Ovary (tissue), 10 donors: ENCODE measurements at places on chromosomes 5 and 9. TPM values are rescaled to one million over a fixed set of nuclear protein-coding genes. Genes with fewer than 3 reads are reported as not detected.

GRCh38 chr5:58056546-58056945 is 403.3 kb downstream of the PLK2 start:
- DNase-seq = no peak

- no peak for DNase-seq
Observed at GRCh38 chr5:53359916-53360517, 120.4 kb upstream of the FST start.

DNA sequence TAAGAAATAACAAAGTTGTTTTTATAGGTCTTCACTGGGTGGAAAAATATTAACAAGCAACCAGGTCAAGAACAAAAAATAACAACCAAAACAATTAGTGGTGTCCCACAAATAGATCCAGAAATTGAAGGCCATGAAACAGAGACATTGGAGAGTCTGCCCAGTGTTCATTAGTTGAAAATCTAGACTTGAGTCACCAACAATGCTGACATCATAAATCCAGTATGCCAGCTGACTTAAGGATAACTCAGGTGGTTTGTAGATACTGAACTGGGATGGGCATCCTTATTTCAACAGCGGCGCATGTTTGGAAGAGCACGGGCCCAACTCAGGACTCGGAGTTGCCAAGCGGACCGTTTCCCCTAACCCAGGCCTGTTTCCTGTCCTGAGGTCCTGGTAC is 80.7 kb upstream of the TNFAIP8 start:
- DNase-seq = no peak

GRCh38 chr9:136050266-136050700 is 44.8 kb downstream of the NACC2 start:
- DNase-seq = no peak

DNA sequence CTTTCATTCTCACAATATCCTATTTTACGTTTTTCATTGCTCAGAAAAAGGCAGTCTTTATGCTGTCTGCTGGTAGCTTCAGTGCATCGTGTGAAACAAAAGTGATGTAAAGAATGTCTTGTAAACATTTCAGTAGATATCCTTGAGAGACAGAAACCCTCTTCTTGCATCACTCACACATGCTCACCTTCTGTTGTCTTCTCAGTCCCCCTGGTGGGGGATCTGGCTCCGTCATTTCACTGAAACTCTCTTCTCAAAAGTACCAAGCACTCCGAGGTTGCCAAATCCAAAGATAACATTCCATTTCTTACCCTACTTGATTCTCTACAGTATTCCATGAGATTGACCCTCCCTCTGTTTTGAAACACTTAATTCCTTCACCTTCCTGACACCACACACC is 46.1 kb upstream of the PCA3 start:
- no peak for DNase-seq

Gene DDX4
- polyA plus RNA-seq = not detected

GRCh38 chr9:84278130-84278529 is 62.4 kb downstream of the SLC28A3 start:
- no peak for DNase-seq

GRCh38 chr5:147538236-147538635 is 28.4 kb upstream of the DPYSL3 start:
- no peak for DNase-seq

Gene PRDM9
- polyA plus RNA-seq = not detected

Gene IL13
- polyA plus RNA-seq = not detected

Gene PLAC8L1
- polyA plus RNA-seq = not detected

Gene RAB24
- polyA plus RNA-seq = 40.4 TPM

Gene PCDHA12
- 0.20 TPM for polyA plus RNA-seq

GRCh38 chr5:157744051-157745011 is 819 bp downstream of the LSM11 start:
- peak; percentile 55 for DNase-seq

- DNase-seq = no peak
Observed at GRCh38 chr9:101365181-101365580, 19.6 kb downstream of the BAAT start.

Gene C9orf43
- 1.2 TPM for polyA plus RNA-seq

- DNase-seq = no peak
Observed at GRCh38 chr5:66223637-66224036, 79.5 kb downstream of the SREK1 start.

Gene SPINK4
- not detected for polyA plus RNA-seq

DNA sequence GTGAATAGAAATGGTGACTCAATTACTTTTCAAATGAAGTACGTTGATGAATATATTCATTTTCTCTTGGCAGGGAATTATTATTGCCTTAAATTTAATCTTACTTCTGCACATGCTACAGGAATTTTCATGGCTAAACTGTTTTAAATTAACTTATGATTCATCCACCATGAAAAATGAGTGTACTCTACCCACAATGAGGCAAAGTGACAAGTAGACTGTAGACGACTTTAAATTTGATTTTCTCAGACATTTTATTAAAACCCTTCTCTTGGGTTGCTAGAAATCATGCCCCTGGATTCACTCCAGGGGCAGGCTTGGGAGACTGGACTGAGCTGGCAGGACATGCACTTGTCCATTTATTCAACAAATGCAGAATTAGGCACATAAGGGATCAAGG is 23.5 kb upstream of the ERAP2 start:
- no peak for DNase-seq

- no peak for DNase-seq
Observed at GRCh38 chr5:126054577-126055347, 368.4 kb upstream of the GRAMD2B start.

Gene HSPB3
- 2.1 TPM for polyA plus RNA-seq

- DNase-seq = peak; percentile 97
Observed at GRCh38 chr9:130693426-130694191, at the start of gene EXOSC2. TSS of gene EXOSC2 (plus strand) at chr9:130693780. CDS start at chr9:130693792, 12 bp downstream.

Gene ABO
- 18.5 TPM for polyA plus RNA-seq

DNA sequence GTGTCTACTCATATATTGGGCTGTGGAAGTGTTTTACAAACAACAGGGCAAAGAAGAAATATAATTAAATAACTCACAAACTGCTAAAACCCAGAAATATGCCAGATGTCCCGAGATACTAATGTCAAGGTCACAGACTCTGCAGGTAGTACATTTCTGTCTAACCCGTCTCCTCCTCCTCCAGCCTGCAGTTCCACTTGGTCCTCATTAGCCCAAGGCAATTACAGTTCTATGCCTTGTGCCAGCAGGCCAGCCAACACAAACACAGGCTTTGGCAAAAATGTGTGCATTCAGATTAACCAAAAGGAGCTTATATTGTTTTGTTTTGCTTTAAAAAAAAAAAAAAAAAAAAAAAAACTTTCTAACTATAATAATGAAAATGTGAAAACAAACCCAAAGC is 148.8 kb downstream of the MYO10 start:
- no peak for DNase-seq

Gene PDE4D
- 4.9 TPM for polyA plus RNA-seq

DNA sequence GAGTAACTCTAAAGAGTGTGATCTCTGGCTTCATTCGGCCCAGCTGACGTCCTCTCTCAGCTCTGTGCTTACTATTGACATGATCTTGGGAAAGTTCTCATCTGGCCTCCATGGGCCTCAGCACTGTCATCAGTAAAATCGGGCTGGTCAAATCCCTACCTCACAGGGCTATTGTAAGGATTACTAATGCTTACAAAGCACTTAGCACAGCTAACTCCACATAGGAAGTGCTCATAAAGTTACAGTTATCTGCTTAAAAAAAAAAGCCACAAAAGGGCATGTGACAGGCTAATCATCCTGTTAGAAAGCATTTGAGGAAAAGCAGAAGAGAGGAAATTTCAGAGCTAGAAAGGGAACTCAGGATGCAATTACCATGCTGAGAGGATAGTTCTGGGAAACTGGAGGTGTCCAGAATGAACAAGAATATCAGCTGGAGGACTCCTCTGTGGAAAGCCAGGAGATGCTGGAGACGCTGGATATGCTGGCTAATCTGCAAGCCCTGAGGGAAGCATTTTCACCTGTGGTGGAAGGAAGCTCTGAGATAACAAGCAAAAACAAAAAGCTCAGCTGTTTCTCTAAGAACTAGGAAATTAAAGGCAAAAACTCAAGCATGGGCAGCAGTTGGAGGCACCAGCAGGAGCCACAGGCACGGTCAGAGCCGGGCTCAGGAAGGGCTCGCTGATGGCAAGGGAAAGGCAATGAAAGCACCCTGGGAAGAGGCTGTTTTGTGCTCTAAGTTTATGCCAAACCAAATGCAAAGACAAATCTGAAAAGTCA is 4.4 kb upstream of the BHMT start:
- DNase-seq = no peak

DNA sequence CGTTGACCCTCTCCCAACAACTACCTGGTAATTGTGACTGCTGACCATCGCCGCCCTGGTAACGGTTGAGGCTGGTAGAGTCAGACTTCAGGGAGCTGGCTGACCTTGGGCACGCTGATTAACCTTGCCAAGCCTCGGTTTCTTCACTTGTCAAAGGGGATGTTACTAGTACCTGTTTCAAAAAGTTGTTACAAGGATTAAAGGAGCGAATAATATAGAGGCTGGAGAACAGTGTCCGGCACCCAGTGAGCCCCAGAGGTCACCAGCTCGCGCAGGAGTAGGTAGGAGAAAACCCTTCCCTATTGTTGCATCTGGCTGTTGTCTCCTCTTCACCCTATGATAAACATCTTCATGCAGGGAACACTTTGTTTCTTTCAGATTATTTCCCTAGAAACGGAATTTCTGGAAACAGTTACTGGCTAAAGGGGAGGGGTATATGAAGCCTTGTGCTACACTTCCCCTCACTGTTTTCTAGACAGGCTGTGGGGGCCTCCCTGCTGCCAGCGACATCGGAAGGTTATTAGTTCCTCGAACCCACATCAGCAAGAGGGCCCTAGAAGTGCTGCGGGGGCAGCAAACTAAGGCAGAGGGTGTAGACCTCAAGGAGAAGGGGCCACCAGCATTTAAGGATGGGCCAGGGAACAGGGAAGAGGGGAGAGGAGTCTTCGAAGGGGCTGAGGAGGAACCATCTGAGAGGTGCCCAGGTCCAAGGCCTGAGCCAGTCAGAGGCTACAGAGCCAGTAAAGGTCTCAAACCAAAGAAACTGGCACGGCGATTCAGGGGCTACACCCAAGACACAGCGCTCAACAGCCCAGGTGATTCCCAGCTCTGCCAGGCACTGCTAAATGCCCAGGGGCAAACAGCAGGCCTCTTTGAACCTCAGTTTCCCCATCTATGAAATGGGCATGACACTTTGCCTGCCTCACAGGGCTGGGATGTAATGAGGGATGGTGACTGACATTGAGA is 37.6 kb downstream of the HRH2 start:
- DNase-seq = no peak

- DNase-seq = peak; percentile 22
Observed at GRCh38 chr5:59039296-59040023, 456.6 kb downstream of the RAB3C start.

GRCh38 chr9:7606591-7606990 is 193.0 kb downstream of the DMAC1 start:
- DNase-seq = no peak
